Caki2 (cell line): ENCODE measurements at places on chromosomes 7 and 10. TPM values are rescaled to one million over a fixed set of nuclear protein-coding genes. Genes with fewer than 3 reads are reported as not detected.

The STEAP2 gene
- total RNA-seq, result 2.3 and 7.8 TPM in 2 replicates

The MPP7 gene
- total RNA-seq, result 1.8 TPM in 1 of 2 replicates, not detected in the other

The GHRHR gene
- not detected in 2 replicates for total RNA-seq

The CDH23 gene
- 0.03 TPM in 1 of 2 replicates, not detected in the other for total RNA-seq

The CPXM2 gene
- total RNA-seq, result not detected in 2 replicates

The TMEM236 gene
- 0.14 TPM in 1 of 2 replicates, not detected in the other for total RNA-seq

The CADPS2 gene
- total RNA-seq, result 6.5 and 8.6 TPM in 2 replicates

The LRMDA gene
- 18.7 and 20.3 TPM in 2 replicates for total RNA-seq

The ATOH7 gene
- total RNA-seq, result not detected in 2 replicates
